ENCODE measurements at places on chromosomes 12 and 14. TPM values are rescaled to one million over a fixed set of nuclear protein-coding genes. Genes with fewer than 3 reads are reported as not detected.

GRCh38 chr12:62976110-62976662, 41.2 kb upstream of the PPM1H start:
- no peak for DNase-seq

- no peak for DNase-seq
Measured at GRCh38 chr12:126038434-126038833, 973.2 kb downstream of the AACS start.

- DNase-seq = no peak
Measured at GRCh38 chr14:103946975-103947374, 4.6 kb upstream of the RD3L start.

DNA sequence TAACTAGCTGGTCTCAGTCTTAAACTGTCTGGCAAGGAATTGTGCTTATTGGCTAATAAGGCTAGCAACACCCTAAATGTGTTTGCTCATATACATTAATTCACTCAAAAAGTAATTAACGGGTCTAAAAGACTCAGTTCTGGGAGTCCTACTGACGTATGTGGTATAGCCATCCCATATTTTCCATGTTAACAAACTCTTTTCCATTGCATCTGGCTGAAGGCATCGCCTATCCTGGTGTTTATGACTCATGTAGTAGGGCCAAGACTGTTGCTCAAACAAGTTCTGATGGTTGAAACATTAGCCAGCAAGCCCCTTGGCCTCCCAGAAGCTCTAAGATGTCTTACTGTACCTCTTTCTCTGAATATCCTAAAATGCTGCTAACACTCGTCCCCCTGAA, 98.5 kb downstream of the PHLDA1 start:
- no peak for DNase-seq

- no peak for DNase-seq
Measured at GRCh38 chr14:96461950-96462798, 40.0 kb upstream of the PAPOLA start.

DNA sequence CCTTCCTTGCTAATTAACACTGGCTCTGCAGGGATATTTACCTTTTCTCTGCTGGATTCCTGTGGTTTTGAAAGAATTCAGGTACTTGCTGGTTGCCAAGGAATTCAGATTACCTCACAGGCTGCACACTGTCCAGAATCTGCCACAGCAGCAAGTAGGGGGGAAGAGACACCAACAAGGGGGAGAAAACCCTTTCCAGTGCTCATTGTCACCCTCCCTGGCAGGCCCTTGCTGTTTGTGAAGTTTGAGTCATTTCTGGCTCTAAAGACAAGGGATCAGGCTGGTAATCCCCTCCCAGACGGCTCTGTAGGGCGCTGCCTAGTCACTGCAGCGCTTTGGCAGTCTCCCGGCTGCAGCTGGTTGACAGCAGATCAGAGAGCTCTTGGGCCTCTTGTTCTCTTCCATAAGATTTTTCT, 50.8 kb downstream of the TTLL5 start:
- no peak for DNase-seq

- DNase-seq = no peak
Measured at GRCh38 chr12:89702503-89702902, 6.1 kb downstream of the ATP2B1 start.

- DNase-seq = no peak
Measured at GRCh38 chr14:44309331-44309730, 197.8 kb downstream of the FSCB start.

- DNase-seq = no peak
Measured at GRCh38 chr12:99427104-99427503, 220.4 kb upstream of the GARIN6 start.

- no peak for DNase-seq
Measured at GRCh38 chr12:60197589-60197988, 601.8 kb downstream of the SLC16A7 start.

GRCh38 chr14:31993521-31993951, 83.6 kb upstream of the ARHGAP5 start:
- no peak for DNase-seq

GRCh38 chr12:13592063-13592942, 389.1 kb downstream of the GRIN2B start:
- DNase-seq = no peak

GRCh38 chr12:20374795-20375194, 6.5 kb downstream of the PDE3A start:
- DNase-seq = no peak

The LMNTD1 gene
- total RNA-seq = 0.82 TPM

The DNAH10 gene
- not detected for total RNA-seq

The AMDHD1 gene
- not detected for total RNA-seq

The SYNDIG1L gene
- not detected for total RNA-seq

The CFAP251 gene
- 13.5 TPM for total RNA-seq

The RAB21 gene
- 25.7 TPM for total RNA-seq

The TAS2R31 gene
- 2.9 TPM for total RNA-seq
